NCI-H1092 (cell line): ENCODE measurements at places on chromosomes 6 and 20.

DNA sequence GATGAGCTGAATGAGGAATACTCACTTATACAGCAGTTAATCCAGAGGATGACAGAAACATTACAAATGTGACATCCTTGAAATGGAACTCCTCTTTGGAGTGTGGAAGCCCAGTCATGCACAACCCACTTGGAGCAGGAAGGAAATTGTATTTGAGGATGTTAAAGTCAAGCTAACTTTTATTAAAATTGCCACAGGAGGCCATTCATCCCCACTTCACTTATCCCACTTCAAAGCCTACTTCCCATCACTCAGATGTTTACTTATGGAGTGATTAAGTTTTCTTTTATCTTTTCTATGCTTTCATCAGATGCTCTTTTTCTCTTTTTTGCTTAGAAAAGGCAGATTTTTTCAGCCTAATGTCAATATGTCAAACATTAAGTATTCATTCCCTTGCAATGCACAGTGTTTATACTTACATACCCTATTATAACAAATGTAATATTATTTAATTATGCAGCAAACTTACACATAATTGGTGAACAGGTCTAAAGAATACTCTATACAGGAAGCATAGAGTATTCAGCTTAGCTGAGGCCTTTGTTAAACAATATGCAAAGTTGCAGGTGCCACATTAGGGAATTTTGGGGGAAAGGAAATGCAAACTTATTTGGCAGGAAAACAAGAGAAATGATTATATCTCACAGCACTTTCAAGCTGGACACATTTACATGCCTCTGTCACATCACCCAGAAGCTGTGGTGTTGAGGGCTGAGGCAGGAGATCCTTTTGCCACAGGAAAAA, 148.9 kb downstream of the KHDC1L start:
- no peak for DNase-seq

- no peak for DNase-seq
These were observed 683.7 kb downstream of the EPM2A start for GRCh38 chr6:145051661-145052060.

DNA sequence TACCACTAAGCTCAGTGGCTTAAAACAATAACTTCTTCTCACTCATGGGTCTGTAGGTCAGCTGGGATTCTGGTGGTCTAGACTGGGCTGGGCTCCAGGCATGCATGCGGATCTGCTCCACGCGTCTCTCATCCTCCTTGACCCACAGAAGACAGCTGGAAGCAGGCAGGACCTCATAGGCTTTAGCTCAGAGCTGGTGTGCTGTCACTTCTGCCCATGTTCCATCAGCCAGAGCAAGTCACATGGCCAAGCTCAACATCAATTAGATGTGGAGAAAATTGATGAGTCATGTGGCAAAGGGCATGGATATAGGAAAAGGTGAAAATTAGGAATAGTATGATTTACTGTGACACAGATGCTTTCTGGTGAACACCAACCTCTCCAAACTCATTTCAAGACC, 57.4 kb upstream of the PSMF1 start:
- no peak for DNase-seq

- DNase-seq = peak; percentile 71
These were observed 123.1 kb downstream of the RPS12 start for GRCh38 chr6:132937466-132937906.

DNA sequence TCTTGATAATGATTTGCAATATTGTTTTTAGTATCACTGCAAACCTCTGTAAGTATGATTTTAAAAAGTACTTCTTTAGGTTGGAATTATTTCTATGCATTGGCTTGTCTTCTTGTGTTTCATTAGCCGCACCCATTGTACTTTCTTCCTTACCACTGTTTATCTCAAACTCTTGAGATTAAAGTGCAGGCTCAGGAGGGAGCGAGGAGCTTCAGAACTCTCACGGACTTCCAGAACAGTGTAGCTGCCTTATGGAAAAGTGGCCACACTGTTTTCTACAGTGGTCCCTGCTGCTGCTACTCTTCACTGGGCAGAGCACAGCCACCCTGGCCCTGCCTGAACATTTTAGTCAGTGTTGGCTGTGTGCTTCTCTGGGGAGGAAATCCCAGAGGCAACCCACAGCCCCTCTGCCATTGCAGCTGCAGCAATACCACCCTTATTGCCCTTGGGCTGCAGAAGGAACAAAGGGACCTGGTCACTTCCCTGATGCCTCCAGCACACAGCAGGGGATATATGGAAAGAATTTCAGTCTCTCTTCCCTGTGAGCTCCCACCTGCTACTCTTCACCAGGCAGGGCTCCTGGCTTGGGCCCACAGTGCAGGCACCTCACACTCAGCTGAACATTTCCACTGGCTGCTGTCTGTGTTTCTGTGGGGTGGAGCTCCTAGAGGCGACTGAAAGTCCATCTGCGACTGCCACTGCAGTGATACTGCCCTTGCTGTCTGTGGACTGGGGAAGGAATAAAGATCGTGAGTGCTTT, 91.7 kb upstream of the MAP3K4 start:
- DNase-seq = no peak

GRCh38 chr6:21613809-21614208, 20.3 kb downstream of the SOX4 start:
- no peak for DNase-seq
